ENCODE measurements at places on chromosomes 11 and 22.
A peak's percentile ranks its signal among the peaks of the same experiment; 100 is the strongest.

DNA sequence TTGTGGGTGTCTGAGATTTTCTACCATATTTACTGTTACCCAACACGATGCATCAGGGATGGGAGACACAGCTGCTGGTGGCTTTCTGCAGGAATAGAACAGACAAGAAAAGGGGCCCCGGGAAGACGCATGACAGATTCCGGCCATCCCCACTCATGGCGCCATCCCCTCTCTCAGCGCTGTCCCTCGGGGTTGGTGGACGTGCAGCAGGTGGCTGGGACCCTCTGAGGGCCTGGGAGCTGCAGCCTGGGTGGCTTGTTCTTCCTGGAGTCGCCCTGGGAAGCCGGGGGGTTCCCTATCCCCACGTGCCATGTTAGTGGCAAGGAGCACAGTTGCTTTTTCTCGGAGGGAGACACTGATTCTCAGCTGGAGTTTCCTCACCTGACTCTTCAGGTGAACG, 1123.3 kb downstream of the BRD1 start:
- DNase-seq = no peak

DNA sequence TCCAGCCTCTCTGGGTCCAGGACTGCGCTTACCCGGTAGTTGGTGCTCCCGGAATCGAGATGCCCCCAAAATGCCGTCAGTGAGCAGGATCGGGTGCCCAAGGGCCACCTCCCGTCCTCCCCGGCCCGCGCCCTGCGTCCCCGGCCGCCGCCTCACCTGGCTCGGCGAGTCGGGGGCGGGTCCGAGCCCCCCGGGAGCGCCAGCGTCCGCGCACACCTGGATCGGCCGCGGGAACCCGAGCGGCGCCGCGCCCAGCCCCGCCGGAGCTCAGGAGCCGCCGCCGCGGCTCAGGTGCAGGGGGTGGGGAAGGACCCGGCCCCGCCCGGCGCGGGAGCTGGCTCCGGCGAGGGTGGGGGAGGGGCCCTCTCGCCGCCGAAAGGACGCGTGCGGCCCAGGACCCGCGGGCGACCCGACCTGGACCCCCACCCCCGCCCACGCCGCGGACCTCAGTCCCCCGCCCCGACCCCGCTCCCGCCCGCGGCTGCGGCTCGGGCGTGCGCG, at the start of gene SHANK2:
SHANK2 (minus strand) TSS at position 309 of the 501 bp plus-strand sequence. CDS start 105,251 bp downstream, outside the sequence.
- DNase-seq = no peak

DNA sequence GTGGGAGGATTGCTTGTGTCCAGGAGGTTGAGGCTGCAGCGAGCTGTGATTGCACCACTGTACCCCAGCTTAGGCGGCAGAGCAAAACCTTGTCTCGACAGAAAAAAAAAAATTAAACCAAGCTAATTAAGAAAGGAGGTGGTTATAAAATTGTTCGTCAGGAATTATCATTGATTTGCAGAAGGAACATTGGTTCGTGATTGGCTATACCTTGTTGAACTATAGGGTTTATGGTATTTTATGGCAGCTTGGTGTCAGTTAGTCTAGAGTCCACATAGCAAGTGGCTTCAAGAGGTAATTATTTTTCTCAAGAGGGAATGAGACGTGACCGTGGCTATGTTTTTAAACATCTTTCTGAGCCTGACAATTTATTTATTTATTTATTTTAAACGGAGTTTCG, 11.5 kb upstream of the TMEM216 start:
- no peak for DNase-seq

- peak; percentile 35 for DNase-seq
These were observed 468 bp downstream of the ZDHHC8 start for GRCh38 chr22:20131859-20132685.

- DNase-seq = no peak
These were observed 22.9 kb upstream of the THY1 start for GRCh38 chr11:119445850-119446249.

DNA sequence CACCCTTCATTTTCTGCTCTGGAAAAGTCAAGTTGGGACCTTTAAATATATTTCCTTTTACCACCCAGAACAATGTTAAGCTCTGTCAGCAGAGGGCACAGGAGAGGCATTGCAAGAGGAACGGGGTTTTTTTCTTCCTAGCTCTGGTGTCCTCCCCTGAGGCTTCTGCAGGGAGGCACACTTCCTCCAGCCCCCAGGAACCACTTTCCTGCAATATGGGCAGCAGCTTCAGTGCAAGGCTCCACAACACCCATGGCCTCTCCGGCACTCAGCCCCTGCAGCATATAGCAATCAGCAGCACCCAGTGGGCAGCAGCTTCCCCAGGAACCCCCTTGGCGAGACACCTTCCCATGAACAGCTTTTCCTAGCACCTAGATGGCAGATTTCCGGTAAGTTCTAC, 101.4 kb downstream of the SYT9 start:
- peak; percentile 23 for DNase-seq

DNA sequence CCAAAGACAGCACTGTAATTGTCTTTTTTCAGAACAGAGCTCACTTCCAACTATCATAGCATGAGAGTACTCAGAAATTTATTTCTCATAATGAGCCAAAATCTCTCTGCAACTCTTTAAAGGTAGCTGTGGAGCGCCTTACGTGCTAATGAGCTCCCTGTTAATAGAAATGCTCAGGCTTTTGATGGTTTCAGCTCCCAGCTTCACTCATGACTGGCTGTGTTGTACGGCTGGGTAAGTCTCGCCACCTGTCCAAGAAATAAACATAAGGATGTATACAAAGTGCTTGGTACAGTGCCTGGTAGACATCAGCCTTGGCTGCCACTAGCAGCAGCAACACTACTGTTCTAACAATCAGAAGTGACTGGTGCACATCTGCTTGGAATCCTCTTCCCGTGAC, 109.4 kb downstream of the LDLRAD3 start:
- no peak for DNase-seq

DNA sequence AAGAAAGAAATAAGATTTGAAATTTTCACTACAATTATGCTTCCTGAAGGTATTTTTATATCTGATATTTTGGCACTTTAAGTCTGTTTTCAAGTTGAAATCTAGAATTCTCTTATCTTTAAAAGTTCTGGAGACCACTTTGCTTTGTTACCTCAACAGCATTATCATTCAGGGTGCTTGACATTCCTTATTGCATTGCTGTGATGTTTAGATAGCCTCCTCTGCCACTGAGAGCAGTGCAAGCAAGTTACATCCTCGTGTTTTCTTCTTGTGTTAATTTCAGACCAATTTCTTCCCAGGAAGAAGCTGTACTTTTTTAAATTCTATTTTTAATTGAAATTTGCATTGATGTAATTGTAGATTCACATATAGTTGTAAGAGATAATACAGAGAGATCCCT, 333.9 kb upstream of the KIRREL3 start:
- no peak for DNase-seq

DNA sequence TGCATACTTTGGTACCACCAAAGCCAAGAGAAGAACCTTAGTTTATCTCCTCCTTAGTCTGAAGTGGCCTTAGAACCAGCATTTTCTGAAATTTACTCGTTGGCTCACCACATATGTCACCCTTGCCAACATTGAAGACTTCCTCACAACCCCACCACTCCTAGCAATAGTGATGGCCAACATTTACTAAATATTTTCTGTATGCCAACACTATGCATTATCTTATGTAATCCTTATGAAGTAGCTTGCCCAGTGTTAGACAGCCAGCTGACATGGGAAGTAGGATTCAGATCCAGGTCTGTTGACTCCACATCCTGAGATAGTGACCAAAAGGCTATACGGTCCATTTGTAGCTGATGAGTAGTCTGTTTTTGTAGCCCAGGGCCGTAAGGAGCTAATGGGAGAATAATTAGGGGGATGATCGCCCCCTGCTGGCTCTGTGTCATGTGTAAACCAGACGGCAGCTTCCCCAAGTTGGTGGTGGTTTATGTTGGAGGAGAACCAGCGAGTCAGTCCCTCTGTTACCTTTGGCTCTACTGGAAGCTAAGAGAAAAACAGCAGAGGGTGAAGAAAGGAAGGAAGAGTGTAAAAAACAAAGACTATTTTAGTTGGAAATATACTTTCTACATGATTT, 120.5 kb upstream of the RASSF10 start:
- DNase-seq = no peak

DNA sequence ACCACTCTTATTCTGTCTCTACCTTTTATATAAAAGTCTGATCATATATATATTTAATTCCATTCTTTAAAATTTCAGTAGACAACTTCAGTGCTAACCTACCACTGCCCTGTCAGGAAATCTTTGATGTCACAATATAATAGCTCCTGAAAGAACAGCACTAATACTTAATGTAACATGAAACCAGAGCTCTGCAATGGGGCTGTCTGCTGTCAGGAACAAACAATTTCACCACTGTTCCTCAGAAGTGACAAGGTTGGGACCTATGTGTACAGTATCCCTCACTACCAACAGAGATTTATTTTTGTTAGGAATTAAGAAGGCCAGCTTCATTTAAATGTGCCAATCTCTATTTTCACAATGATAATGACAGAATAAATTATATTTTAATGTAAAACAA, 165.5 kb upstream of the C11orf58 start:
- no peak for DNase-seq

DNA sequence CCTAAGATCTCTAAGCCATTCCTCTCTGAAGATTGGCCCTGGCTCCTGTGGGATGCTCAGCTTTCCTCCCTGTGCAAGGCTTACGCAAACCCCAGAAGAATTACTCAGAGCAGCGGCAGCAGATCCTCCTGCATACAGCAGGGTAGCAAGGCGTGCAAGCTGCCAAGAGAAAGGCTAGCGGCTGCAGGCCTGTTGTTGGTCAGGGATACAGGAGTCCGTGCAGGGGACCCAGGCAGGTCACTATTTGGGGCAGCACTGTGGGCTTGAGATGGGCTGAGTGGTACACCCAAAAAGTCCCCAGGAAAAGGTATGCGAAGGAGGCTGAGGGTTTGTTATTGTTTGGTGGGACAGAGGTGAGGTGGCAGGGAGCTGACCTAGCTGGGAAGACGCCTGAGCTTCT, 1.5 kb downstream of the GLB1L2 start:
- no peak for DNase-seq

DNA sequence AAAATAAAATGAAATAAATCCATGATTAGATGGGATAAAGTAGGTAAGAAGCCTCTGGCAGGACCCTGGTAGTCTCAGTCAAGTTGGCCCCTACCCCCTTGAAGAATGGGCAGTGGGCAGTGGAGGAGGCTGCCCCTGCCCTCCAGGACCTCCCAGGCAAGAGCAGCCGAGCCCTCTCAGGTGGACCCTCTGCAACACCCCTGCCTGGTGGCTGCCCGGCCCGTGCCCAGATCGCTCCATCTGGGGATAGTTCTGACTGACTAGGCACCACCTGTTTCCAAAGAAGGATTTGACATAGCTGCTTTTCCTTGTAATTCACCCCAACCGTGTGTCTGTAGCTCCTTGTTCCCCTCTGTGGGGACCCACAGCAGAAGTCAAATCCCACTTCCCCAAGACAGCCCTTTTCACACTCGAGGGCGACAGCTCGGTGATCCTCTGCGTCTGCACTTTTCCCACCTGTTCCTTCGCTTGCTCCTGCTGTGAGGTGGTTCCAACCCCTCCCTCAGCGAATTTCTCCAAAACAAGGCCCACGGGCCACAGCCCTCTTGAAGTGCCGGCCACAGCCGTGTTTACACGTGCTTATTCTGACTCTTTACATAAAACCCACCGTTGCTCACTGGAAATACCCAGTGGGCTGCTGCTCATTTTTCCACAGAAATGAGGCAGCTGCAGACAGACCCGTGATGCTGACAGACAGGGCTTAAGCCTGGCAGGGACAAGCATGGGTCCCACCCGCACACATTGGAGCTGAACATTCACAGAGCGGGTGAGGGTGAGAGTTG, 5.5 kb upstream of the TMPRSS13 start:
- no peak for DNase-seq

DNA sequence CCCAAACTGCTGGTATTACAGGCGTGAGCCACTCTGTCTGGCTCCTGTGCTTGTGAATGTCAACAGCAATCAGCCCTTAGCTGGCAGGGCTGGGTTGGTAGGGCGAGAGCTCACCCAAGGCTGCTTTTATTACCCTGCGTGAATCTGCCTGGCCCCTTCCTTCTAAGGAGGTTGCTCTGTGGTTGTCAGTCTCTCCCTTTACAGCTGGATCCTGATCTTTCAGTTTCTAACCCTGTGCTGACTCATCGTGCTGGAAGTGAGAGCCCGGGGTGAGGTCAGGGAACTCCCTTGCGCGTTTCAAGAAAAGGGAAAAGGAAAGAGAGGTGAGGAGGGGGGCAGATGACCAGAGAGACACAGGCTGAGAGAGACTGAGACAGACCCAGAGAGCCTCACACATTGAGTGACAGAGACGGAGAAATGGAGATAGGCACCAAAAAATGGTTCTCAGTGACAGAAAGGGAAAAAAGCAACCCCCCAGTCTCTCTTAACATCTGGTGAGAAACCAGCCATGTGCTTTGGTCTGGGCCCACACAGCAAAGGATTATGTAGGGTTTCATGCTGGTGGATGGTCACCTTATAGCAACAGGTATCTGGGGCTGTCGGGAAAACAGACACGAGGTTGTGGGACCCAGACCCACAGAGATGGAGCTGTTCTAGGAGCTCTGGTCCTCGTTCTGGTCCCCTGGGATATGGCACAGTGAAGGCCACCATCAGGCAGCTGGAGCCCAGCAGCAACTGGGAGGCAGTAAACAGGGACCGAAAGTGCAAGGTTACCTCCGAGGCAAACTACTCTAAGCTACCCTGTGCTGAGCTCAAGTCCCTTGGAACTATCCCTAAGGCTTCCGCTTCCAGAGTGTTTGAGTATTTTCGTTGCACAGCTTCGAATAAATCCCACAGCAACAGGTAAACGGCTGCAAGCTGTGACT, 2.5 kb downstream of the TCN2 start:
- no peak for DNase-seq

- DNase-seq = no peak
These were observed 122.2 kb downstream of the ST3GAL4 start for GRCh38 chr11:126477535-126478305.

GRCh38 chr11:27465629-27466028, 7.0 kb downstream of the LGR4 start:
- DNase-seq = no peak

GRCh38 chr11:8532475-8532874, 61.6 kb downstream of the STK33 start:
- DNase-seq = no peak

DNA sequence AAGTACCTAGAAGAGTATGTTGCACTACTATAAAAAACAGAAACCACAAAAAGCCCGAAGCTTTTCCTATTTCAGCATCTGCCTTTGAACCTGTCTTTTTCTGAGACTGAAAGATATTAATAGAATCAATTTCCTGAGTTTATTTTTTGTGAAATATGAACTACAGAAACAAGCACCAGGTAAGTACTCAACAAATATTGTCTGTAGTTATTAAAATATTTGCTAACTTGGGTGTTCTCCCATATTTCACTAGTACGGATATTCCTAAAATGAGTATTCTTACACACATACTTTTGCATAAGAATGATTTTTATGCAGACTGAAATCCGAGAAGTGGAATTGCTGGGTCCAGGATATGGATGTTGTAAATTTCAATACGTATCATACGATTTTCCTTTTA, 188.0 kb downstream of the OR4C45 start:
- no peak for DNase-seq

- DNase-seq = no peak
These were observed 79.6 kb downstream of the BMAL1 start for GRCh38 chr11:13357232-13357631.
